ENCODE measurements at places on chromosomes 7 and 10.
A peak's percentile ranks its signal among the peaks of the same experiment; 100 is the strongest.

- no peak for DNase-seq
These were observed 186.4 kb downstream of the POLR1F start for GRCh38 chr7:19522486-19522885.

GRCh38 chr7:157682946-157683746 is 346.3 kb downstream of the DNAJB6 start:
- DNase-seq: no peak

- no peak for DNase-seq
These were observed 92.4 kb downstream of the ZNF365 start for GRCh38 chr10:62466590-62466989.

GRCh38 chr7:16465469-16466361 is at the start of gene SOSTDC1:
Gene SOSTDC1 (minus strand): TSS chr7:16465738. CDS start chr7:16465668, 70 bp downstream.
- no peak for DNase-seq

DNA sequence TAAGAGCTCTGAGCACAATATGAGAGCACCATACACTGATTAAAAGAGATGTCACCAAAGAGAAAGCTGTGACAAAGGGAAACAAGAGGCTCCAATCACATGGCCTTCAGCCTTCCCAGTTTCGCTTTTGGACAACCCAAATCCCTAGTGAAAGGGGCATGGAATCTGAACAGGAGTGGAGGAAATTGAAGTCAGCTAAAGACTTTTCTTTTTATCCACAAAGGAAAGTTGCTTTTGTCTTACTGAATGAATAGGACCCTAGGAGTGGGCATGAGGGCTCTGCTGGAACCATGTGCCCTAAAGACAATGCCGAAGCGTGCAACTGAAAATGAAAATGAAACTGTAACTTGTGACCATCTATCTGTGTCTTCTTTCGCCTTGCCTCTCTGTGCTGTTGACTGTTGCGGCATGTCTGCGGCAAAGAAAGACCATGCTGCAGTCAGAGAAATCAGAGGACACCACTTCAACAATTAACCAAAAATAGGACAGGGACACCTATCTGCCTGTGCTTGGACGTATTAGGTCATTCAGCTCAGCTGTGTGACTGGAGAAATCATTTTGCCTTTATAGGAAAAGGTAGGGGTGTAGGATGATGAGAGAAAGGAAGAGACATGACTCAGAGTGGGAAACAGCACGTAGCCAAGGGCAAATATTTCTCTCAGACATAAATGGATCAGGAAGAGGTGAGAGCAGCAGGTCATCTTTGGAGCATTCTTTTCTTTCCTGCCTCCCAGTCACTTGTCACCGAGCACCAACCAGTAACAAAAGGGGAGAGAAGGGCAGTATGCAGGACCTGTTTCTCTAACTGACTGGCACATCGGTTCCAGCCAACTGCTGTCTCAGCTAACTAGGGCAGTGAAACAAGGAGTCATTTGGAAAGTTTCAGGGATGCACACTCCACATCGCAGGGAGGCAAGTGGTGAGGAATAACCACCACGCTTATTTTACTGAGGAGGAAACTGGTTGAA is 12.3 kb downstream of the CAV2 start:
- DNase-seq: no peak

- no peak for DNase-seq
These were observed 110.6 kb downstream of the RNLS start for GRCh38 chr10:88472540-88472939.

GRCh38 chr7:133428876-133429275 is 176.0 kb downstream of the EXOC4 start:
- no peak for DNase-seq

- DNase-seq: no peak
These were observed 49.6 kb downstream of the COL13A1 start for GRCh38 chr10:69851306-69851705.

- DNase-seq: no peak
These were observed 40.5 kb upstream of the HSPB1 start for GRCh38 chr7:76261931-76262330.

DNA sequence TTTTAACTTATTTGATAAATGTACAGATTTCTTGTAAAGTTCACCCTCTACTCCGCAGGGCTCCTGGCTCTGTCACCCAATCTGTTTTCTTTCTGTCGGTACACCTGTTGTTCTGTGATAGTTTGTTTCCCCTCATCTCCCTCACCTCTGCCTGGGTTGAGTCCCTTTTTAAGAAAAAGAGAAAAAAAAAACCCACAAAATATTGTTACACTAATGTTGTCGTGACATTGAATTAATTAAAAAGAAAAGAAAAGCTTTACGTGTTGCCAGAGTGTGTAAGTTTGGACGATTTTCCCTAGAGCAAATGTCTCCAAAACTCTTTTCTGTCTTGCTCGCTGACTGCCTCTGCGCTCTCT is 3.4 kb downstream of the HMX3 start:
- DNase-seq: no peak

- DNase-seq: no peak
These were observed 249.1 kb downstream of the KCND2 start for GRCh38 chr7:120521761-120522737.

DNA sequence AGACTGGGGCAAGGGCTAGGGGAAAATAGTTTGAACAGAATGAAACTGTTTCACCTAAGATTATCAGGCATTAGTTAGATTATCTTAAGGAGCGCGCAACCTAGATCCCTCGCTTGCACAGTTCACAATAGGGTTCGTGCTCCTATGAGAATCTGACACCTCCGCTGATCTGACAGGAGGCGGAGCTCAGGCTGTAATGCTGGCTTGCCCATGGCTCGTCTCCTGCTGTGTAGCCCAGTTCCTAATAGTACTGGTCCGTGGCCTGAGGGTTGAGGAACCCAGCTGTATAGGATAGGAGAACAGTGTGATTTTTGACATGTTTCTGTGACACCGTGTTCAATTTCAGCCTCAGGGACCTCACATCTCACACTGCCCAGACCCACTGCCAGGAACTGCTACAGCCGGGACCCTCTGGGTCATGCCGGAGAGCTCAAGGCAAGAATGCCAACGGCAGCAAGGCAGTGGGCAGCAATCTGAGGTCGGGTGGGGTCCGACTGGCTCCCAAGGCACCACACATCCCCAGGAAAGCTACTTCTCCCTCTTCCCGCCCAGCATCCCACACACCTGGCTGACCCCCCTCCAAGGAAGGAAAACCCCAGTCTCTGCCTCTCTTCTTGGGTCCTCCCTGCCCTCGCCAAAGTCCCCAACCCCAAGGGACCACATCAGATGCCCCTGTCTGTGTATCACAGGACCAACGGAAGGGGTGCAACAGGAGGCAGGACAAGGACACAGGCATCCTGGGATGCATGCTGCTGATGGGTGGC is 31.7 kb downstream of the CAMK2B start:
- DNase-seq: no peak

DNA sequence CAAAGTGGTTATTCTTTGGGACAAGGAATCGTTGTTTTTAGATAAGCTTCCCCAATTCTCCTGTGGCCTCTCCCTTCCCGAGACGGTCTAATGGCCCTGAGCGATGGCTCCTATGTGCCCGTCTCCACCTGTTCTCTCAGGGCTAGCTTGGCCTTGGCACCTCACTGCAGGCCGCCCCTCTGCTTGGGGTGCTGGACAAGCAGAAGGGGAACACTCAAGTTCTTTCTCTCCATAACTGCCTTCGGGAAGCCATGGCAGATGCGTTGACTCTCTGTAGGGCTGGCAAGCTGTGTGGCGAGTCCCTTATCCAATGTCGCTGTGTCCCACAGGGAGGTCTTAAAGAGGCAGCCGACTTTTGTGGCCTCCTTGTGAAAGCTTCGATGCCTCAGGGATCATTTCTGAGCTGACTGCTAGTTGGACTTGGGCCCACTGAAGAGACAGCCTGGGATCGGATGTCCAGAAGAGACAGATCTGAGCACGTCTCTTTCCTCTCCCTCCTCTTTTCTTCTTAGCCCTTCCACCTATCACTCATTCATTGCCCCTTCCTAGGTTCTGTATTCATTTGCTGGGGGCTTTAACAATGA is 70.8 kb downstream of the GRK5 start:
- no peak for DNase-seq

GRCh38 chr7:139744768-139745677 is 32.8 kb downstream of the HIPK2 start:
- DNase-seq: no peak

DNA sequence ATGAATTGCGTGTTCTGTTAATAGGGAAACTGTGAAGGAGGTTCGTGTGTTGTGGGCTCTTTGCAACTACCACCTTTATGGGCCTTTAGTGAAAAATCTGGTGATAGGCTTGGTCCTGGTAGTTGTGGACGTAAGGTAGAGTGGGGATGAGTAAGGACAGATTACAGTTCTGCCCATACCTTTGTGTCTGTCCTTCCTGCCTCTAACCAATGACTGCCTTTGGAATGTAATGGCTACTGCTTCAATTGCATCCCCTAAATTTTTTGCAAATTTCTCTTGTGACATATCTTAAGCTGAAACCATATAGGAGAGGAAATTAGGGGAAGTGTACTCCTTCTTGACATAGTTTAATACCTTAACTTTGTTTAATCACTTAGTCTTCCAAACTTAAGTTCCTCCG is 82.3 kb downstream of the ADK start:
- no peak for DNase-seq

DNA sequence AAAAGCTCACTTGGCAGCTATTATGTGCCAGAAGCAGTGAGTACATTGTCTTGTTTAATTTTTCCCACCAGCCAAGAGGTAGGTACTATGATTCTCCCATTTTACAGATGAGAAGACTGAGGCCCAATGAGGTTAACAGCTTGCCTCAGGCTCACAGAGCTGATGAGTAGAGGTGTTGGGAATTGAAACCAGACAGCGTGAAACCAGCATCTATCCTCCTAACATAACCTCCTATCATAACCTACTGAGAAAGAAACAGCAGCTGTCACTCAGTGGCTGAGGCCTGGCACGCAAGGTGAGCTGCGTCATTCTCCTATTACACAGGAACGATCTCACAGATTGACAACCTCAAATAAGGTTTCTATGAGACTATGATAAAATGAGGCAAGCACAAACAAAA is 6.2 kb downstream of the PYROXD2 start:
- no peak for DNase-seq

DNA sequence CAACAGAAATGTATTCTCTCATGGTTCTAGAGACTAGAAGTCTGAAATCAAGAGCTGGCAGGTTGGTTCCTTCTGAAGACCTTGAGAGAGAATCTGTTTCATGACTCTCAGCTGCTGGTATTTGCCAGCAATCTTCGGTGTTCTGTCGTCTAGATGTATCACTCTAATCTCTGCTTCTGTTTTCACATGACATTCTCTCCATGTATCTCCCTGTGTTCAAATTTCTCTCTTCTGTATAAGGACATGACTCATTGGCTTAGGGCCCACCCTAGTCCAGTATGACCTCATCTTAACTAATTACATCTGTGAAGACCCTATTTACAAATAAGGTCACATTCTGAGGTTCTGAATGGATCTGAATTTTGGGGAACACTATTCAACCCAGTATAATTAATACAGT is 82.3 kb downstream of the ANKRD7 start:
- no peak for DNase-seq

GRCh38 chr7:23120106-23120505 is 14.5 kb downstream of the KLHL7 start:
- no peak for DNase-seq

- no peak for DNase-seq
These were observed 1.6 kb downstream of the EMX2 start for GRCh38 chr10:117544004-117544701.

GRCh38 chr10:86103391-86104101 is 263.0 kb downstream of the GRID1 start:
- DNase-seq: no peak

GRCh38 chr10:113264333-113265131 is 288.3 kb upstream of the HABP2 start:
- no peak for DNase-seq

GRCh38 chr7:70881167-70881847 is 250.6 kb upstream of the GALNT17 start:
- DNase-seq: no peak

DNA sequence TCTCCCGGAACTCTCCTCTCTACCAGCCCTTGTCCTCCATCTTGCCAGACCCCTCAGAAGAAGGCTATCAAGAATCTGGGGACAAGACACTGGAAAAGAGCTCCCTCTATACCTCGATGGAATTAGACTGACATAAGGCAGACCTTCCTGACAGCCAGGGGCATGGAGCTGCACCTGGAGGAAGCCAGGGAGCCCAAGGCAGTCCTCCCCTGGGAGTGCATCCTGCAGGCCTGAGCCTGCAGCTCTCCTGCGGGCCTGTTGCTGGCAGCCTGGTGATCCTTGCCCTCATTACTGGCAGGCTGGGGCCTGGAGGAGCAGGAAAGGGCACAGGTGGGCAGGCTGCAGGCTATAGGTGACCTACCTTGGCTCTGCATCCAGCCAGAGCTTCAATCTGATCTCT is 323.4 kb downstream of the GRID1 start:
- DNase-seq: no peak

DNA sequence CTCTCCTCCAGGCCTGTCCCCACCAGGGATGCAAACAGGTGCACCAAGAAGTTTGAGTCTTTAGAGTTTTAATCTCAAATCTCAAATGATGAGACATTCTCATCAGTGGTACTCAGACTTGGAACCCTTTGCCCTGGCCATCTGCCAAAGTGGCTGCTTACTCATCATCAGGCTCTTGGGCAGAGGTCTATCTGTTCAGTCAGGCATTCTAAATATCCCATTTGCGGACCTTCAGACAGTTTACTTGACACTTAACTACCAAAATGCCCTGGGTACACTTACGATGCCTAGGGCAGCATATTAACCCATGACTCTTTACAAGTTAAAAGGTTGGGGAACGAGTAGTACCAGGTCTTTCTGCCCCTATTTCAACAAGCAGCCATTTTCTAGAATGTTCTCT is 61.2 kb upstream of the YAE1 start:
- peak; percentile 19 for DNase-seq

- no peak for DNase-seq
These were observed 283.6 kb downstream of the ADRA2A start for GRCh38 chr10:111360260-111360925.

DNA sequence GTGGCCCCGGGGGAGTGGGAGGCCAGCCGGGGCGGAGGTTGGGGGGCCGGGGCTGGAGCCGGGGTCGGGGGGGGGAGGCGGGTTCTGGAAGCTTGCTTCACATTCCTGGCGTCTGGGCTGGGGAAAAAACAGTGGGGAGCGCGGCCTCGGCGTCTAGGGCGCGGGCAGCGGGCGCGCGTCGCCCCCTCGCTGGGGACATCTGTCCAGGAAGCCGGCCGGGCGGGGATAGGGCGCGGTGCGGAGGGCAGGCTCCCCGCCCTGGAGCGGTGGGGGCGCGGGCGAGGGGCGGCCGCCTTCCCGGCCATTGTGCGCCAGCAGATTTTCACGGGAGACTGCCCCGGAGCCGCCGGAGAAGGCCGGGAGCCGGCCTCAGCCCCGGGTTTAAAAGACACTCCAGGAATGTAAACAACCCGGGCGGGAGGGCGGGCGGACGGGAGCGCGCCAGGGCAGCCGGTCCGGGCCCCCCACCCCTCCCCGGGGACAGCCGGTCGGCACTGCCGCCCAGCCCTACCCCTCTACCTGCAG is 1.4 kb downstream of the ZMIZ1 start:
- DNase-seq: no peak

DNA sequence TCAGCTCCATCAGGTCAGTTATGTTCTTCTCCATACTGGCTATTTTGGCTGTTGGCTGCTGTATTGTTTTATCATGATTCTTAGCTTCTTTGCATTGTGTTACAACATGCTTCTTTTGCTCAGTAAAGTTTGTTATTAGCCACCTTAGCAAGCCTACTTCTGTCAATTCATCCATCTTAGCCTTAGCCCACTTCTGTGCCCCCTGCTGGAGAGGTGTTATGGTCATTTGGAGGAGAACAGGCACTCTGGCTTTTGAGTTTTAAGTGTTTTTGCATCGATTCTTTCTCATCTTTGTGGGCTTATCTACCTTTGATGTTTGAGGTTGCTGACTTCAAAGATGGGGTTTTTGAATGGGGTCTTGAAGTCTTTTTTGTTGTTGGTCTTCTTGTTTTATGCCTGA is 204.6 kb upstream of the FOXP2 start:
- DNase-seq: no peak

GRCh38 chr7:25565949-25566348 is 337.7 kb upstream of the NPVF start:
- peak; percentile 45 for DNase-seq
